ENCODE measurements at places on chromosomes 3 and 15.

- DNase-seq, result no peak
Observed at GRCh38 chr15:68583321-68583720, 4.5 kb downstream of the CORO2B start.

GRCh38 chr3:179811321-179812095, 158.7 kb downstream of the USP13 start:
- peak; percentile 37 for DNase-seq

DNA sequence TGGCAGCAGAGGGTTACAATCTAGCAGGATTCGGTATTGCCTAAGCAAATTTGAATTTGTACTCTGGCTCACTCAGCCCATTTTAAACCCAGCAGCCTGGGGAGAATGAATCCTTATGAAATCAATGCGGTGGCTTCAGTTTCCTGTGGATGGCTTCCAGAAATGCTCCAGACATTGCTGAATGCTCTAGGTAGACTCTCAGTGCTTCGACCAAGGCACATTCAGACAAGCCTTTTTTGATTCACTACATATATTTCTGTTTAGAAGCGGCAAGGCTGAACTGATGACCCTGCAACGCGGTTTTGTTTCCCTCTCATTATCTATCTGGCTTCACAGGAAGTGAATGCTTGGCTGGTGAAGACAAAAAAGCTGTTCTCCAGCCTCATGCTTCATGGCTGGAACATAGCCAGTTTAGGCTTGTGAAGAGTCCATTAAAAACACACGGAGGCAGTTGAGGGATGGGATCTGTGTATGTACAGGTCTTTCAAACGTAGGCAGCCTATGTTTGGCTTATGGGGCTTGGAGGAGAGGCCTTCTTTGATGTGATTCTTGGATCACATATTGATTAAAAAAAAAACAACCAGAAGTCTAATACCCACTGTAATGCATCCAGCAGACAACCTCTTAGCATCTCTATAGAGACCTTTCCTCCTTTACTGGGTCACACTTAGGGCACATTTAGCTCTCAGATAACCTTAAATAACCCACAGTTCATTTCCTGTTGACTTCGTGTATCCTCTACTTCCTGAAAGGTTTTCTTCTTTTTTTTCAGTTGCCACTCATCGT, 400.2 kb upstream of the TBL1XR1 start:
- DNase-seq, result no peak

DNA sequence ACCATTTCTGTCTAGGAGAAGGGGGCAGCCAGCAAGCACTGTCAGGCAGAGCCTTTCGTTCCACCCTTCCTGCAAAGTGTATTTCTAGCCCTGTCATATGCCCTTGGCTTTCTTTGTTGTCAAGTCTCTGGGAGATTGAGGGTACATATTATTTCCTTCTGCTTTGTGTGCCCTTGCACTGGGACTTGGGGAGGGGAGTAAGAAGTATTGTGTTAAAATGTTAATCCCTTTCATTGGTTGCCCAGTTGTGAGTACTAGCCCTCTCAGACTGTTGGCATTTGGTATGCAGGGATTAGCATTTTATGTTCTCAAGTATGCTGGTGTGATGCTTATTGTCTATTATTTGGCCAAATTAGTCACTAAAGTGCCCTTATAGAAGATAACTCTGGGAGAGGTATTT, 63.9 kb downstream of the RBM6 start:
- DNase-seq, result no peak

GRCh38 chr3:55508335-55508734, 21.2 kb upstream of the WNT5A start:
- DNase-seq, result no peak

- DNase-seq, result no peak
Observed at GRCh38 chr3:67648229-67648628, 6.2 kb downstream of the SUCLG2 start.

DNA sequence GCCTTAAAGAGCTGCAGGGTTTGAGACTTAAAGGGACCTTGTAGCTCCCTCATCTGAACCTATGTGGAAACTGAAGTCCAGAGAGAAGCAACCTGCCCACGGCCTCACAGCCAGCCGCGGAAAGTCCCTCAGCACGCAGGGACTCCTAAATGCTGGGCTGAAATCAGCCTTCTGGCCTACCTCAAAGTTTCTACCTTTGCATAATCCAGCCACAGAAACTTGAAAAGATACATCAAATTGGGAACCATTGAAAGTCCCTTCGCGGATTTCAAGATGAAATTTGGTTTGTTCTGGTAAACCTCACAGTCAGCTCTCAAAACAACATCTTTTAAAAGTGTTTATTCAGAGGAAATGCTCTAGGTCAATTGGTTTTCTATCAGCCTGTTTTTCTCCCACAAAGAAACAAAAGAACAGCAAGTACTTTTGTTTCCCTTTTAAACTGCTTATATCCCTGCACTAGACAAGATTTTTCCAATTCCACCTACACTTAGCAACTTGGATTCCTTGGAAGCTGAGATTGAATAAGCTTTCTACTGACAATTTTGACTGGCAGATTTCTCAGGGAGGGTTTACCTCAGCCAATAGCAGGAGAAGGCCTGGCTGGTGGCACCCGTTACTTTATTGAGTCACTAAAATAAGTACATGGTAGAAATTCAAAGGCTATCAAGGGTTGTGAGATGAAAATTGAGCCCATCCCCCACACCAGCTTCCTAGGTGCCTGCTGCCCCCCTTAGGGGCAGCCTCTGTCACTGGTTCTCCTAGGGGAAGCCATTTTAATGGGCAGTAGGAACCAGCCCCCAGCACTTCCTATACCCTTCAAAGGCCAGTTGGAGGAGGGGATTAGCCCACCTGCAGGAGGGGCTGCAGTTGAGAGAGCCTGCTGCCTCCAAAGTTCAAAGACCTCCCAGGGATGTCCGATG, 171.2 kb downstream of the ADAMTS17 start:
- DNase-seq, result no peak

GRCh38 chr15:99123713-99124451, 19.0 kb downstream of the SYNM start:
- DNase-seq, result peak; percentile 73

DNA sequence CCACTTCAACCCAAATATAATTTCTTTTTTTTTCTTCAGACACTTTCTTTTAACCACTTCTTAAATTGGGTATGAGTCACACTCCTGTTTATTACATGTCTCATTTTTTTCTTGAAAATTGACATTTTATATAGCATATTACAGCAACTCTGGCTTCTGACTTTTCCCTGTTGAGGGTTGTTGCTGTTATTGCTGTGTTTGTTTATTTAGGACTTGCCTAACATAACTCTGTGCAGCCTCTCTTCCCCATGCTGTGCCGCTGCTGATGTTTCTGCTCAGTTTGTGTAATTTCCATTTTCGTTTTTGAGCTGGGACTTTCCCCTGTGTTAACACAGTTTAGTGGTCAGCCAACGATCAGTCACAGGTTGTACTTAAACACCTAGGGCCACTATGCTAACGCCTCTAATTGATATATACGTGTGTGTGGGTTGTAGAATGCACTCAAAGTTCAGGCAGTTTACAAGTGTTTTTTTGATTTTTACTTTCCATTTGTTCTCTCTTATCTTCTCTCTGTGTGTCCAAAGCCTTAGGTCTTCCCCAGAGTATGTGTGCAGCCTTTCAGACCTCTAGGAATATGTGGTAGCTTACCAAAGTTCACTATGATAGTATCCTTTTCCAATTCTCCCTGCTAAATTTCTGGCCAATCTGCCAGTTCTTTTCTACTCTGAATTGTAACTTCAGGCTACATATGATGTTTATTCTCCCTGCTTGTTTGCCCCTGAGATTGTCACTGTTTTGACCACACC, 337.2 kb downstream of the ZBTB20 start:
- peak; percentile 16 for DNase-seq

DNA sequence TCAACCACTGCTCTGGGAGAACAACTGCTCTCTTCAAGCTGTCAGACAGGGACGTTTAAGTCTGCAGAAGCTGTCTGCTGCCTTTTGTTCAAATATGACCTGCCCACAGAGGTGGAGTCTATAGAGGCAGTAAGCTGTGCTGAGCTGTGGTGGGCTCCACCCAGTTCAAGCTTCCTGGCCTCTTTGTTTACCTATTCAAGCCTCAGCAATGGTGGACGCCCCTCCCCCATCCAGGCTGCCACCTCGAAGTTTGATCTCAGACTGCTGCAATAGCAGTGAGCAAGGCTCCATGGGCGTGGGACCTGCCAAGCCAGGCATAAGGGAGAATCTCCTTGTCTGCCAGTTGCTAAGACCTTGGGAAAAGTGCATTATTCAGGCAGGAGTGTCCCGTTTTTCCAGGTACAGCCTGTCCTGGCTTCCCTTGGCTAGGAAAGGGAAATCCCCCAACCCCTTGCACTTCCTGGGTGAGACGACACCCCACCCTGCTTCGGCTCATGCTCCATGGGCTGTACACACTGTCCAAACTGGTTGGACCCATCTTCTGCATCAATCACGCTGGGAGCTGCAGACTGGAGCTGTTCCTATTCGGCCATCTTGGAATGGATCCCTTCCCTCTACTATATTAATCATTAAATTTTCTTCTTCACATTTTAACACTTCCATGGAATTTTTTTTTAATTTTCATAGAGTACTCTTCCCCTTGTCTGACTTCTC, 167.0 kb upstream of the UBE2E2 start:
- DNase-seq, result no peak

GRCh38 chr3:113293348-113293747, 82.0 kb downstream of the BOC start:
- DNase-seq, result no peak

- DNase-seq, result no peak
Observed at GRCh38 chr3:190041333-190042041, 79.2 kb downstream of the P3H2 start.

DNA sequence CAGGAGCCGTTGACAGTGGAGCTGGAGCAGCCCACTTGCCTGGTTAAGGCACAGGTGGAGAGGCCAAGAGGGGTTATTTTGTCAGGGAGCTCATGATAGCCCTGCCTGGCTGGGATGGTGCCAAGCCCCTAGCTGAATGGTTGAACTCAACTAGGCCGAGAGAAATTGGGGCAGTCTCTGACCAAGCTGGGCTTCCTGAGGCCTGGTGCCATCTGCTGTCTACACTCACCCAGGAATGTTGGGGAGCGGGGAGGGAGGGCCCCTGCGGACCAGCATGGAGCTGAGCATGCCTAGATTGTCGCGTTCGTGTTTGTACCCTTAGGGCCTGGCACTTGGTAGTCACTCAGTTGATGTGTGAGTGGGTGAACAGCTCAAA, 1.2 kb downstream of the BRPF1 start:
- DNase-seq, result no peak

DNA sequence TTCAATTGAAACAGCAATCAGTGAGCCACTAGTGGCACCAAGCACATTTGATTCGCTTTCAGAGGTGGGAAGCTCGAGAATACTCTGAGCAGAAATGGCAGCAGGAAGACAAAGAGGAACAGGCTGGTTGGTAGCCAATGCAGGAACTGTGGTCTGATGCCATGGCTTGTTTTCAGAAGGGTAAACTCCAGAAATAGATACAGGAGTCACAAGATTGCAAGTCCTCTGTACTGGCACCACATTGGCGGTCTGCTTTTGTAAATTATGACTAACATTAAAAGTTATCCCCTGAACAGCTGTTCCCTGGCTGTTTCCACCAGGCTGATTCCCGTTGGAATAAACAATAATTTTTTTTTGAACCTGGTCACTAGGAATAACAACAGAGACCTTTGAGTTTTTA, 35.5 kb downstream of the USF3 start:
- DNase-seq, result no peak
